ENCODE measurements at places on chromosomes 3 and 15.

- DNase-seq = peak; percentile 30
These were observed 65.6 kb upstream of the POLG start for GRCh38 chr15:89400116-89400781.

GRCh38 chr15:85100186-85100937 lies 118.7 kb downstream of the PDE8A start:
- no peak for DNase-seq

- peak; percentile 78 for DNase-seq
These were observed 25.9 kb downstream of the ETFA start for GRCh38 chr15:76285241-76285825.

GRCh38 chr3:71127844-71128243 lies 455.7 kb downstream of the FOXP1 start:
- DNase-seq = no peak

DNA sequence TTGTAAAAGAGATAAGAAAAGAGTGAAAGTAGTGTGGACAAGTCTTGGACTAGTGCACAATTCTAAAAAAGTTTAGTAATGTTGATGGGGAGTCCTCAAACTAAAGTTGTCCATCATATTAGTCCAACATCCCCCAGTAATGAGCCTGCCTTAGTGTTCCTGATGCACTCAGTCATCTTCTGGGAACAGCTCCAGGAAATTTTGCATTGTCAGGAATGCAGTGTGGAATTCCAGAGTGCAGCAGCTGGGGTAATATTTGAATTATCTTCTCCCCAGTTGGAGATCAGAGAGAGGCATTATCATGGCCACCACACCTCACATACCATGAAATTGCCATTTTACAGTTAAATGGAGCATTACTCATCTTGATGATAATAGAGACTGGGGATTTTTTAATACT lies 528.8 kb upstream of the NAALADL2 start:
- no peak for DNase-seq

DNA sequence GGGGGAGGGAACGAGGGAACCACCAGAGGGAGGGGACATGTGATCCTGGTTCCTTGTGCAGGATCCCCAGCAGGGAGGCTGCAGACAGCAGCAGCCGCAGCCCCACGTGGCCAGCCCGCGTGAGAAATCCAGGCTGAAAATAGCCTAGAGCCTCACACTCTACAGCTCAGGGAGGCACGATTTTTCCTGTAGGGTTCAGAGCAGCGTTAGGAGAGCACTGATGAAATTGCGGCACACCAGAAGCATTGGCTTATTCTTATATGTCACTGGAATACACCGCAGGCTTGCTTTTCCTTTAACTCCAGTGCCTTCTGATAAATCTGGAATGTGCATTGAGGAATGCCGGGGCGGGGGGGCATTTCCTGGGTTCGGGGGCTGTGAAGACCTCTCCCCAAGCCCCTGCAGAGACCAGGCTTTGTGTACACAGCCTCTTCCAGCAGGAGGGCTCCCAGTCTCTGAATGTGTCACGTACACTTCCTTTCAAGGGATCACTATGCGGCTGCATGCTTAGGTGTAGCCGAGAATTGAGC lies 193.0 kb downstream of the ATP10A start:
- DNase-seq = no peak

- no peak for DNase-seq
These were observed 36.0 kb upstream of the CBLB start for GRCh38 chr3:105904678-105905284.

DNA sequence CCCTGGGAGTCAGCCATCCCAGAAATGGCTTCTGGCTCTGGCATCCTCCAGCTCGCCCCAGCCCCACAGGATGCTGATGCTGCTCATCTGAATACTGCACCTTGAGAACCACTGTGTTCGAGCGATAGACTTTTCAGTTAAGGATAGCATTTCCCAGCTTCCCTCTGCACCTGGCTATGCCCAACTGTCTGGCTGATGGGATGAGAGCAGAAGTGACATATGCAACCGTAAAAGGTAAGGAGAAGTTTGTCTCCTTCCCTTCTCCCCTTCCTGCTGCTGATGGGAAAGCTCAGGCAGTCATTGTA lies 9.7 kb upstream of the HHATL start:
- no peak for DNase-seq

GRCh38 chr3:99128725-99129505 lies 227.4 kb upstream of the DCBLD2 start:
- no peak for DNase-seq

DNA sequence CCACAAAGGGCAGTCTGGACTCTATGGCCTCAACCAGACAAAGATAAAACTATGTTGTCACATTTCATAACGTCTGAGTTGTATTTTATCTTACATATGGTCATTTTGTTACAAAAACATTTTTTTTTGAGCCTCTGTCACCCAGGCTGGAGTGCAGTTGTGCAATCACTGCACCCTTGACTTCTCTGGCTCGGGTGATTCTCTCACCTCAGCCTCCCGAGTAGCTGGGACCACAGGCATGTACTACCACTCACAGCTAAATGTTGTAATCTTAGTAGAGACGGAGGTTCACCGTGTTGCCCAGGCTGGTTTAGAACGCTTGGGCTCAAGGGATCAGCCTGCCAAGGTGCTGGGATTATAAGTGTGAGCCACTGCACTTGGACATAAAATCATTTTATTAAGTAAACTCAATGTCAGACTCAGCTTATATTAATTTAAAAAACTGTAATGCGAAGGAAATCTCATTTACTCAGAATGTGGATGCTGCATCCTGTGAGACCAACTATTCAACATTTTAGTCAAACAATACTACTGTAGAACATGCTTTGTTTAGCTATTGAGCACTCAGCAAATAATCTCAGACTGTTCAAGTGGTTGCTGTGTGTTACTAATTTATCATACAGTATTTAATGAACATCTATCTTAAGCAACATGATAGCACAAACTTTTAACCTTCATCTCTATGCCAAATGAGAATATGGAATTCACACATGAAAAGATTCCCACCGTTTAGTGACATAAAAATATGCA lies 209.2 kb downstream of the TBL1XR1 start:
- no peak for DNase-seq

- no peak for DNase-seq
These were observed 54.8 kb downstream of the ZBTB38 start for GRCh38 chr3:141422961-141423582.

DNA sequence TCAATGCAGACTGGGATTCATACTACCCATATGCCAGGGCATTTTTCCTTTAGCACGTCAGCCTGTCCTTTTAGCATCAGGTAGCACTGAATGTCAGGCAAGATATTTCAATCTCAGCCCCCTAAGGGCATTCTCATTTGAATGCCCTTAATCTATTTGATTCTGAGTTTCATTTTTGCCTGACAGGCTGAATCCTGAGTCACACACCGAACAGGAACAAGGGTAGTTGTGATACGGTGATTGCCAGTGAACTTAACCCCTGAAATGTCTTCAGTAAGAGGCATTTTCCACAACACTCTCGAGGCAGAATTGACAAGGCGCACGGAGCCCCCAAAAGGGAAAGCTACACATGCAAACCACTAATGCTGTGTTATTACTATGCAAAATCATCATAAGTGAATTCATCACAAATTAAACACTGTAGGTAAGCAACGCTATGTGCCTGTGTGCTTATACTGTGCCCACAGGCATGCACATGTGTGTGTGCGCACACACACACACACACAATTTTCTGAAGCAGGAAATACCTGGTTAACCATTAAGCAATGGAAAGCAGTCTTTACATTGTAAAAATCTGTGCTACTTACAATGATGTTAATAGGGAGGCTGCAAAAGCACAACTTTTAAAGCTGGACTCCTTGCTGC lies 130.4 kb downstream of the ZNF385D start:
- DNase-seq = no peak

DNA sequence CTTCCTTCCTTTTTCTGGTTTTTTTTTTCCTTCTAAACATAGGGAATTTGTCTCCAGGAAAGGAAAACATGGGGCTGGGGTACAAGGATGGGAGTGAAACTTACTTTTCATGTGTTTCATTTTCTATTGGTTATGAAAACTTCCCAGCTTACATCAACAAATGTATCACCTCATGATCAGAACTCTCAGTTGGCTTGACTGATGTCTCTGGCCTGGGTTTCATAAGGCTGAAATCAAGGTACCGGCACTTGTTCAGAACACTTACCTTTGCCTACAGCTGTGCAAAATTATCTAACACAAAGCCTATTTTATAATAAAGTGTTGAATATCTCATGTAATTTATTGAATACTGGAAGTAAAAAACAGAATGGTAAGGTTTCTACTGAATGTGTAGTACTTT lies 91.8 kb upstream of the STT3B start:
- no peak for DNase-seq

- no peak for DNase-seq
These were observed 8.1 kb downstream of the HYPK start for GRCh38 chr15:43808435-43808950.

DNA sequence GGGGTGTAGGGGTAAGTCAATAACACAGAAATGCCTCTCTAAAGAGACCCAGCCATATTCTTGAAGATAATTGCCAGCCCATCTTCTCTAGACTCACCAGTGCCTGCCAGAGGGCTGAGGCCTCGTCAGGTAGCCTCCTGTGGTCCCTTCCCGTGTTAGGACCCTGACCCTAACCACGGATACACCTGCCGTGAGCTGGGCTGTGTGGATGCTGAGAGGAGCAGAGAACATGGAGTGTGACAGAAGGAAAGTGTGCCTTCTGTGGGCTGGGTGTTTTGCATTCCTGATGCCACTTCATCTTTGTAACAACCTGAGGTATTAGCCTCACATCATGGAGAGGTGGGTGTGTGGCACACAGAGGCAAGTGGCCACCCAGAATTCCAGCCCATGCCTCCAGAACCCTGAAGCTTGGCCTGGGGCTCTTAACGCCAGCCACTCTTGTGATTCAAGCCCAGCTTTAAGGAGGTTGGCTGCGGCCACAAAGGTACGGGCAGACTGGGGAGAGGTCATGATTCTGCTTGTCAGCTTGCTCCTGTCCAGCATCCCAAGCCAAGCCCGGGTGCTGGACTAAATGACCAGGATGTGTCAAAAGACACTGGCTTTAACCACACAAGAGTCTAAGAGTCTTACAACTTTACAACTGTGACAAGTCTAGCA lies 21.1 kb upstream of the ABTB1 start:
- DNase-seq = no peak

DNA sequence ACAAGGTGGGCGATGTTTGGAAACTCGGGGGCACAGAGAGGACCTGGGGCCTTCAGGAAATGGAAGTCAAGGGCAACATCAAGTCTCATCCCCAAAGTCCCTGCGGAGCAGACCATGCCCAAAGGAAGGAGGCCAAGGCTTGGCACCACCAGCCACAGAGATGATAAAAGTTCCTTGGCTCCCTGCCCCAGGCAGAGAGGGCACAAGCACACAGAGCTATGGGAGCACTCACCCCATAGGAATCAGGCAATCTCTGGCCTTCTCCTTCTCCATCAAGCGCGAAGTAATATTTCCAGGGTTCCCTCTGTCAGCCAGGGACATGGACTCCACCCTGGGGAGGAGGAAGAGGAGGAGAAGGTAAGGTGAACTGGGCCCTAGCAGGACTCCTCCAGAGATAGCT lies 7.9 kb downstream of the ACAA1 start:
- DNase-seq = no peak

GRCh38 chr15:82135638-82136037 lies 89.8 kb upstream of the MEX3B start:
- no peak for DNase-seq

DNA sequence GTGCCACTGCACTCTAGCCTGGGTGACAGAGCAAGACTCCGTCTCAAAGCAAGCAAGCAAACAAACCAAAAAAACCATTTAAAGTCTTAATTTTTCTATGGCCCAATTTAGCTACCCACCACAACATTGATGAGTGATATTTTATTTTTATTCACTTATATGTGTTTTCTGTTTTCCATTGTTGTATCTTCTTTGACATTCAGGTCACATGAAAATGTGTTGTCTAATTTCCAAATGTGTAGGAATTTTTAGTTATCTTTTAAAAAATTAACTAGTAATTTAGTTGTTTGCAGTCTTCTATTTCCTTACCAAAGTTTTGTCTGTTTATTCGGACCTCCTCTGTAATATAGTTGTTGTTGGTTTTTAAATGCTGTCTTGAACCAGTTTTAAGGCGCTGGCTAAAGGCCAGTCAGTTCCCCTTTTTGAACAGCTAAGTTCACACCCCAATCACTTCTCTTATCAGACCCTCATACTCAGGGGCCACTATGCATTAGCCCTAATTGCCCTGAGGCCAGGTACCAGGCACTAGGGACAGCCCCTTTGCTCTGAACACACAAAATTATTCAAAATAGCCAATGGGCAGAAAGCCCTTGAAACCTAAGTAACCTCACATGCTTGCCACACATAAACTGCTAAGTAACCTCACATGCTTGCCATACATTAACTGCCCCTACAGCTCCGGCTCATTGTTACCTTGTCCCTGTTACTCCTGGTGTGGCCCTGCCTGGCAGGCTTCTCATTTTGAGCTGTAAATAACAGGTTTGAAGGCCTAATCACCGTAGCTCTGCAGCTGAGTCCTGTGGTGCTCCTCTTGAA lies 4.3 kb upstream of the CCR4 start:
- no peak for DNase-seq

DNA sequence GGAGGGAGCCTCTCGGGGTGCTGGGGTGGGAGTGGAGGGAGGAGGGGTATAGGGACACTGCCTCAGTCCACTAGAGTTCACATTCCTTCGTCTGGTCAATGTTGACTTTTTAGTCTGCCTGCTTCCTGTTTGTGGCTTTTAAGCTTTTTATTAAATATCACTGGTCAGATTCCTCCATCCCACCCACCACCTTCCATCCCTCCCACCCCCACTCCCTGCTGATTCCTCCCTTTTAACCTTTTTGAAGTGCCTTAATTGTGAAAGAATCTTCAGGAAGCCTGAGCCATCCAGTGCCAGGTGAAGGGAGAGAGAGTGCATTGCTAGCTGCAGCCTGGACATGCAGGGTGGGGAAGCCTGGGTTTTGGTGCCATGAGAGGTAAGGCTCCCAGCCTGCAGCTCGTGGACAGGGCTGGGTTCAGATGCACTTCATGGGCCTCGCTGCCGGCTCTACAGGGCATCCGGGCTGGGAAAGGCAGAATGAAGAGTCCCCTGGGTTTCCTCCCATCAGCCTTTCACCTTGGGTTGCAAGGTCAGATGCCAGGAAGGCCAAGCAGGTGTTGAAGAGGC lies 105.9 kb downstream of the DNAJB8 start:
- DNase-seq = no peak

- DNase-seq = no peak
These were observed 58.5 kb downstream of the DNAJB8 start for GRCh38 chr3:128408012-128408692.

DNA sequence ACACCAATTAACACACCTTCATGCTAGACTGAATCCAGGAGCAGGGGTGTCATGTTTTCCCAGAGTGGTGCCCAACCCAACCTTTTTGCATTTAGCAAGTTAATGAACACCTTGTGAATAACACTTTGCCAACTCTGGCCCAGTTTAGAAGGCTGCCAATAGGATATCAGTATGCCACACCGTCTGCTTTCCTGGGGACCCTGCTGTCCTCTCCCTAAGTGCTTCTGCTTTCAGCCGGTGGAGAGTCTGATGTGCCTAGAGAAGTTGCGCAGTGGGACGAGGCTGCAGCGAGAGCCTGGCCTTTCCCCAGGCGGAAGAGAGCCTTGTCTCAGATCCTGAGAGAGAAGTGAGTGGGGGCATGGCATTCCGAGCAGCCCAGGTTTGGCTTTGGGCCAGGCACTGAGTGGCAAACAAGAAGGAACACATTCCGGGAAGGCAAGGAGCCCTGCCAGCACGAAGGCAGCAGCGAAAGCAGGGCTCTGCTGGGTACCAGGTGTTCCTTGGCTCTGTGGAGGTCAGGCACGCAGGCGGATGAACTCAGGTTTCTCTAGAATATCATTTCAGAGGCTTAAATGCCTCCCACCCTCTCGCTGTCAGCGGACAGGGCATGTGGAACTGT lies 36.9 kb downstream of the SENP8 start:
- DNase-seq = peak; percentile 67

- no peak for DNase-seq
These were observed 55.8 kb upstream of the FAM98B start for GRCh38 chr15:38398134-38398533.

- peak; percentile 30 for DNase-seq
These were observed 166.6 kb downstream of the ANO10 start for GRCh38 chr3:43455233-43455632.

Measured in A549 (cell line).